GM23248 (cell line): ENCODE measurements at places on chromosomes 5 and 9. TPM values are rescaled to one million over a fixed set of nuclear protein-coding genes. Genes with fewer than 3 reads are reported as not detected.

IL3 gene
- polyA plus RNA-seq: not detected in 2 replicates

HRH2 gene
- not detected in 2 replicates for polyA plus RNA-seq

ANXA2R gene
- polyA plus RNA-seq: 0.35 and 0.56 TPM in 2 replicates

- no peak for DNase-seq
Measured at GRCh38 chr5:125575891-125576505, 829.6 kb upstream of the ZNF608 start.

- DNase-seq: no peak
Measured at GRCh38 chr9:5721279-5722087, 92.6 kb downstream of the RIC1 start.
